ENCODE measurements at places on chromosomes 6 and 20. TPM values are rescaled to one million over a fixed set of nuclear protein-coding genes. Genes with fewer than 3 reads are reported as not detected.

Gene FAM83B
- total RNA-seq = not detected

Gene TRIM15
- not detected for total RNA-seq

GRCh38 chr6:6724539-6725467 is 136.3 kb downstream of the LY86 start:
- peak; percentile 67 for DNase-seq

- DNase-seq = no peak
These were observed 1057.0 kb downstream of the EPHA7 start for GRCh38 chr6:92362404-92362803.

- DNase-seq = no peak
These were observed 844 bp downstream of the TAGAP start for GRCh38 chr6:159043947-159044346.

DNA sequence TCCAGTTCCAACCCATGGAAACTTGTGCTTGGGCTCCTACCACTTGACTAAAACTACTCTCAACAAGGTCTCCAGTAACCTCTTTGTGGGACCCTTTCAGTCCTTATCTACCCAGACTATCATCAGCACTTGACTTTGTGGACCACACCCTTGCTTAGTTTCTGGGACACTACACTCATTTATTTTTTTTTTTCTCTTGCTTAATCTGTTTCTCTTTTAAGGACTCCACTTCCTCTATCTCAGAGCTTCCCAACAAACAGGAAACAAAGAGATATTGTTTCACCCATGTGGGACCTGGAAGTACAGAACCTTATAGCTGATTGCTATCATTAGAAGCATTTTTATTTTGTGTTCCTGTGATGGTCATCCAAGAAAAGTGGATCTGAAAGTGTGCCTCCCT is 28.8 kb upstream of the ME1 start:
- no peak for DNase-seq

DNA sequence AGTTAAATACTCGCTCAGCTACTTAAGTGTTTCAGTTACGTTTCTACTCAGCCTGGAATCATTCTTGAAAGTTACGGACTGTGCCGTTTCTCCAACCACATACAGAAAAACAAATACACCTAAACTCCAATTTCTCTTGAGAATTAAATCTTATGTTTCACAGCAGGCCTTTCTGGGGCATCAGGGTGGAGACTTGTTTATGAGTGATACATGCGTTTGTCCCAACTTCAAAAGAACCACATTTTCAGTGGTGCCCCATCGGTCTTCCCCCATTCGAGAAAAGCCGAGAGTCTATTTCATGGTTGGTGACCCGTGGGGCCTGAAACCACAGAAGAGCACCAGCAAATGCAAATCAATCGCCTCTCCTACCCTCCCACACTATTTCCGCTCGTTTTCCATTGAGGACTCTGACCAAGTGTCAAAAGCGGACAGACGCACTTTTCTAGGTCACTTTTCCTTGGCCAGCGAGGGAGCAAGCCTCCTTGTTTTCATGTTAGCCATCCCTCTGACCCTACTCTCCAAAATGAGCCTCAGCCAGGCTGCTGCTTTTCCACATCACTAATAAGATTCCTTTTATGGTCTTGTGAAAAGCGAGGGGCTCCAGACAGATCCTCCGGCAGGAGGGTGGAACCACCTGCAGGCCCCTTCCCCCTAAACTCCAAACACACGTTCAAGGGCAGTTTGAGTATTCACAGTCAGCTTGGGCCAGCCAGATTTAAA is 3.1 kb downstream of the JAG1 start:
- DNase-seq = no peak

DNA sequence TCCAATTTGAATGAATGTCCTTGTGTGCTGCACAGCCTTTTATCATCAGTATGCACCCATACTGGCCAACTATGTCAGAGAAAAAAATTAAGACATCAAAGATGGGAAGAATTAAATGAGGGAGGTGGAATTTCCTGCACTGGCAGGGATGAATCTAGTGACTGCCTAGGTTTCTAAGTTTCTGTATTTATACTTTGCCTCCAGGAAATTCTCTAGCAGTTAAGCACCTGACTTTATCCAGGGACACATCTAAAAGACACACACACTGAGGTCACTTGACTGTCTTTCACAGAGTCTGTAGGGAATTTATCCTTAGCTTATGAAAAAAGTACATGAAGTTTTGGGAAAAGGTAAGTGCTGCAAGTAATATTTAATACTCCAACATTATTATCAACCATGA is 636.5 kb upstream of the PTCHD4 start:
- DNase-seq = no peak

Measured in RPMI7951 (cell line).